ENCODE measurements at places on chromosomes 2 and 18.

DNA sequence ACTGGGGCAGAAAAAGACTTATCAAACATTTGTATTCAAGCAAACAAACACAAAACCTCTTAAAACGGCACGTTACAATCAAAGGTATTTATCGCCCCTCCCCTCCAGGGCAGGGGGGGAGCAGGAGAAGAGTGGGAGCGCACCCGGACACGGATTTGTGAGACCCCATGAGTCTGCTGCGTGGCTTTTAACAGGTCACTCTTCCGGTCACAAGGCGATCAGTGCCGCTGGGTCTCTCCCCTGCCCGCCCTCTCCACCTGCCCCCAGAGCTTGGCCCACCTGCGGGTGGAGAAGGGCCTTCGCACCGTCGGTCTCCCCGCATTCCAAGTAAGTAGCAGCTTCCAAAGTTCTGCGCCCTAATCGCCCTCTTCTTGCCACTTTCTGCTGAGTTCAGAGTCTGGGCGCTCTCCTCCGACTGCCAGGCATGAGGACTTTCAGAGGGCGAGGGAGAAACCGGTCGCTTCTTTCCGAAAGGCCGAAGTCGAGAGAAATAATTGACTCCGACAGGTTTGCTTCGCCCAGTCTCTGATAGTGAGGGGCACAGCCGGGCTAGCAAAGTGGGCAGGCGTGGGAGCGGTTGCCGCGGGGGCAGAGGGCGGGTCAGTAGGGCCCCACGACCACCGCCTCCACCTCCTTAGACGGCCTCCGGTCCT is 800 bp downstream of the RPRM start:
- DNase-seq, result peak; percentile 4

GRCh38 chr2:58688813-58689212 is 447.7 kb upstream of the FANCL start:
- no peak for DNase-seq

DNA sequence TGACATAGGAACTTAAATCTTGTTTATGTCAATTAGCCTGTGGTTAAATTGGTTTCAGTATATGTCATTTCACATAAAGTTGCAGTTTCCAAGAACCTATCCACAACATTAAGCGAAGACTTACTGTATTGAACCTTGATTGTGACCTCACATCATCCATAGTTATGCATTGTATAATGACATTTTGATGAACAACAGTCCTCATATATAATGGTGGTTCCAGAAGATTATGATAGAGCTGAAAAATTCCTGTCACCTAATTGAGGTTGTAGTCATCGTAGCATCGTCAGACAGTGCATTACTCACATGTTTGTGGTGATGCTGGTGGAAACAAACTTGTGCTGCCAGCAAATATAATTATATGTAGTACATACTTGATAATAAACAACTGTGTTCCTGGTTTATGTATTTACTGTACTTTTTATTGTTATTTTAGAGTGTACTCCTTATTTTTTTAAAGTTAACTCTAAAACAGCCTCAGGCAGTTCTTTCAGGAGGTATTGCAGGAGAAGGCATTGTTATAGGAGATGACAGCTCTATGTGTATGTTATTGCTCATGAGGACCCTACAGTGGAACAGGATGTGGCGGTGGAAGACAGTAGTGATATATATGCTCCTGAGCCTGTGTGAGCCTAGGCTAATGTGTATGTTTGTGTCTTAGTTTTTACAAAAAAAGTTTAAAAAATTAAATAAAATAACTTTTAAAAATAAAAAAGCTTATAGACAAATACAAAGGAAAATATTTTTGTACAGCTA is 56.6 kb downstream of the UBE2E3 start:
- peak; percentile 15 for DNase-seq

DNA sequence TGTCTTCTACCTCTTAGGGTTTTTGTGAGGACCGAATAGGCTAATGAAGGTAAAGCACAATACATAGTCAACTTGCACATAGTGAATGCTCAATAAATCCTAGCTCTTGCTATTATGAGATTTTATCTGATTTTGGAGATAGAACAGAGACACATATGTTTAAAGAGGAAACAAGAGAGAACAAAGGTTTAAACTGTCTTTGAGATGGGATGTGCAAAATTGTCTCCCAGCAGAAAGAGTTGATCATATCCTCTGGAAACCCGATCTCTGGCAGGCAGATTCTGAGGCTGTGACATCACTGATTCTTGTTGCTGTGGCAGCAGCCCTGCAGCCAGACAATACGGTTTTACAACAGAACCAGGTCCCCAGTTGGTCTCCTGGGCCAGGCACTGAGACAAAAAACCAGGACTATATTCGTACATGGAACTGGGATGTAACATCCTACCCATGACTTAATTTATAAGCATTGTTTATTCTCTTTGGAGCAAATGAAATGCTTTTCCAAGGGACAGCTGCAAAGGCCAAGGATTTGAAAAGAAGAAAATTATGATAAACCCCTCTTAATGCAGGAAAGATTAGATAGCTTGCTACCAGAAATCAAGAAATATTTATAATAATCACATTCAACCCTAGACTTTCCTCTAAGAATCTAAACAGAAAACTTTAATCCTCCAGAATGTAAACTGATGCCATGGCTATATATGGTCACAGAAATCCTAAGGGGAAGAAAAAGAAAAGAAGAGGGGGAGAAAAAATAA is 80.2 kb downstream of the SLC8A1 start:
- DNase-seq, result peak; percentile 5

DNA sequence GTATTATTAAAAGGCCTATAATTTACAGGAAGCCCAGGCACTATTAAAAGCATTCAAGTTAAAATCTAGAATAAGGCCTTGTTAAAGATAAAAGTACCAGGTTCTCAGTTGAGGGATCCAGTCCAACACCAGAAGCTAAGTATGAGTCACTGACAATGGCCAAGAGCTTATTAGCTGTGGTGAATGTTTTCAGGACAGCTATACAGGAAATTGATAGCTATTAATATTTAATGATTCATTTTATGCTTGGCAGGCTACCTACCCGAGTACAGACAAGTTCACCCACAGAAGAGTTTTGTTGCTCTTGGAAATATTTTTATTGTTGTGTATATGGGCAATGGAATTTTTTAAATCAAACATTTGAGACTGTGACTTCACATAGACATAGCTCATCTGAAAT is 729.6 kb upstream of the ZNF804A start:
- DNase-seq, result no peak

Measured in dermis blood vessel endothelial cell (primary cell).